Hepatocyte (in vitro differentiated cells): ENCODE measurements at places on chromosomes 12 and 14. TPM values are rescaled to one million over a fixed set of nuclear protein-coding genes. Genes with fewer than 3 reads are reported as not detected.

- H3K36me3 ChIP-seq, result no peaks in the 10 kb centered on the region
- no peak for DNase-seq
- H3K4me1 ChIP-seq, result no peaks in the 10 kb centered on the region
- H3K27me3 ChIP-seq, result no peaks in the 10 kb centered on the region
- no peak overlapping the region for H3K4me3 ChIP-seq
- H3K27ac ChIP-seq, result no peak overlapping the region
Observed at GRCh38 chr14:75636100-75636692, 24.5 kb downstream of the ERG28 start.

DNA sequence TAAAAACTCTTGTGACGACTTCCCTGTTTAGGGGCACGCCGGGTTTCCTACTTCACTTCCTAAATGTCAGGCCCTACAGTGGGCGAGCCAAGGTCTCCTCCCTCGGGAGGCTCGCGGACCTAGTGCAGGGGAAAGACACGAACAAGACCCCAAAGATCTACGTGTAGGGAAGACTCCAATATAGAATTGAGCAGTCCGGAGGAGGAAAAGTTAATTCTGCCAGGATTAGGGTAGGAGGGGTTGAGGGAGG is 564 bp downstream of the ATXN3 start:
- peak; percentile 43 for DNase-seq
- H3K36me3 ChIP-seq, result no peaks in the 10 kb centered on the region
- H3K4me1 ChIP-seq, result no peaks in the 10 kb centered on the region
- peak overlapping the region; percentile 95 for H3K27ac ChIP-seq
- H3K27me3 ChIP-seq, result peaks cover 5% of the 10 kb centered on the region

DNA sequence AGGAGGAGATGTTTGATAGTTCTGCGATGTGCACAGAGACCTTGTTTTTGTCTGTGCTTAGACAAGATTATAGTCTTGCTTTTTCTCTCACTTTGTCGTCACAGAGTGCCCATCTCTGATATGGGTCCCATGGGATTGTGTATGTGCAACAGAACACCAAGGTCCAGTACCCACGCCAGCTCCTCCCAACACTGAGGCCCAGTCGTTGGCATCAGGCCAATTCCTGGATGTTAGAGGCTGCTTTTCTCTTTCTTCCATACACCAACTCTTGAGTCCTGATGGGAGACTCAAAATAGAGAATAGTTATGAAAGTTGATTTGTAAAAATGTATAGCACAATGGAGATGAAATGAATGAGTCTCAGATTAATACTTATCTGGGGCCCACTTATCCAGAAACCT is 22.7 kb upstream of the PRMT8 start:
- H3K36me3 ChIP-seq, result no peaks in the 10 kb centered on the region
- H3K4me3 ChIP-seq, result no peak overlapping the region

- DNase-seq, result peak; percentile 13
- H3K4me3 ChIP-seq, result peak overlapping the region; percentile 36
- no peaks in the 10 kb centered on the region for H3K36me3 ChIP-seq
- peaks cover 10% of the 10 kb centered on the region for H3K4me1 ChIP-seq
- H3K27me3 ChIP-seq, result peaks cover 62% of the 10 kb centered on the region
Observed at GRCh38 chr12:94872971-94873733, 130.3 kb downstream of the NDUFA12 start.

Gene SLC10A1
- 1.7 and 3.0 TPM in 2 replicates for total RNA-seq
